ENCODE measurements at places on chromosomes 16 and 17.
A peak's percentile ranks its signal among the peaks of the same experiment; 100 is the strongest.

DNA sequence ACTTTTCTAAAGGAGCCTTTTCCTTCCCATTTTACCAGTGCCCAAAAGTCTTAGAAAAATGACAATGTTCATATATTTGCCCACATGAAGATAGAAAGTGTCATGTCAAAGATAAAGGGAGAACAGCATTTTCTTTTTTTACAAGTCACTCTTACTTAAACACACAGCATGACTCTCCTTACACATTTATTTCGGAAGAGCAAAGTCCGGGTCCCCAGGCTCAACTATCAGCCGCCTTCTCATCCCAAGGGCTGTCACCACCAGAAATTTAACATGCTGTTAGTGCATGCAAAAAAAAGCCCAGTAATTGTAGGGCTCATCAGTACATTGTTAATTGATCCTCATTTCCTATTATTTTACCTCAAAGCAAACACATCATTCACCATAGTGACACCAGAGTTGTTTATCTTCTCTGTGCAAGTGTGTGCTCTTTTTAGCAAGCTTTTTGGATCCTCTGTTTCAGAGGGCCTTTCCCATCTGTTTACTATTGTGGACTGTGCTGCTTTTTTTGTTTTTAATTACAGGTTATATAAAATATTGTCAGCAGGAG is 560.3 kb downstream of the WWOX start:
- no peak for DNase-seq

DNA sequence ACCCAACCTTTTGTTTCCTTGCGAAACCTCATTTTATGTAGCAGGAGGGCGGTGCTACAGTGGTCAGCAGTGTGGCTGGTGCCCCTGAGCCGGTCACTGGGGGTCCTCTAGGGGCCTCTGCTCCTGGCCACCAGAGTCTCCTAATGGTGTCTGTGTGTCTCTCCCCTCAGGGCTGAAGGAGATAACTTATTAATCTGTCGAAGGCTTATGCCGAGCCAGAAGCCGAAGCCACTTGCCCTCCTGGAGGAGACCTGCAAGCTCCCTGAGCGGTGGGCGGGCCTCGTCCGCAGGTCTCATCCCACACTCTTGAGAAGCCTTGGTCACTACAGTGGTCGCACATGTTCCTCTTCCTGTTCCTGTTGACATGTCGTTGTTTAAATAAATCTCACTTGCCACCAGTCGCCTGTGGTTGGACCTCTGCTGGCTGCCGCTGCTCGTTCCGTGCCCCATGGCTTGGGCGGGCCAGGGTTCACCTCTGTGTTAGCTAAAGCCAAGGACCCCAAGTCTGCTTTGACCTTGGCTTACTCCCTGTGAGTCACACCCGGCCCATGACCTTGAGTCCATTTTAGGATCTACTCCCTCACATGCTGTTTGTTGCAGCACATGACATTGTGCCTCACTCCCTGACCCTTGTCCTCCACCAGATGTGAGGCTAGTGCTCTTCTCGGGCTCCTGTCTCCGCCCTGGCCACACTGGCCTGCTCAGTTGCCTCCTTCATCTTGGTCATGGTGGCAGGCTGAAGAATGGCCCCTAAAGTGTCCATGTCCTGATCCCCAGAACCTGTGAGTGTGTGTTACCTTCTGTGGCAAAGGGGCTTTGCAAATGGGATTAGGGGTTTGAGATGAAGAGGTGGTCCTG is 38.7 kb upstream of the AQP8 start:
- DNase-seq = peak; percentile 10

DNA sequence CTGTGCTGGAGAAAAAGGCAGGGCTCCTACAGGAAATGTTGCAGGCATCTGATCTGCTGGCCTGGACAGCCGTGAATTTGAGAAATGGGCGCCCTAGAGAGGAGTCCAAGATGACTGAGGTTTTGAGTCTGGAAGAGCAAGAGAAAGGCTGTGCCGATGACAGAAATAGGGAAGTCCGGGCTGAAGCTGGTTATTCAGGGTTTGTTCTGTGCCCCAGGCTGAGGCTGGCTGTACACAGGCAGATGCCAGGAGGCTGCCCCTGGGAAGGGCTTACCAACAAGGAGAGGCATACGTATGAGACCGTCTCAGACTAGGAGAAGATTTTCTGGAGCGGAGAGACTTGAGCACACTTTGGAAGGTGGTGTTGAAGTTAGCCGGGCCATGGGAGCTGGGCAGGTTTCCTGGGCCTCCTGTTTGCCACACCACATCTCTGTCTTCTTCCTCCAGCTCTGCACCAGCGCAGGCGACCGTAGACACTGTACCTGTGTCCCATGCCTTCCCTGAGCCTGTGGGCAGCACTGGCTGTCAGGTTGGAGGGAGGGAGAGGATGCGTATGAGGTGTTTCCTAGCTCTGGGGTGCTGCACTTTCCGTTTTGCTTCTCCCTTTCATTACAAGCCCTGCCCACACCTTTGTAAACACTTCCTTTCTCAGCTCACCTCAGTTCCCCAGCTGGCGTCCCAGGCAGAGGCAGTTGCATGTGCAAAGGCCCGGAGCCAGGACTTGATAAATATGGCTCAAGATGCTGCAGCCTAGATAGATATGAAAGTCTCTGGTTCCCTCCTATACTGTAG is 80.8 kb downstream of the SPECC1 start:
- DNase-seq = no peak

GRCh38 chr16:84766978-84767773 is 52.6 kb upstream of the CRISPLD2 start:
- DNase-seq = no peak

- DNase-seq = no peak
Measured at GRCh38 chr16:68446681-68447652, 1.3 kb downstream of the SMPD3 start.

DNA sequence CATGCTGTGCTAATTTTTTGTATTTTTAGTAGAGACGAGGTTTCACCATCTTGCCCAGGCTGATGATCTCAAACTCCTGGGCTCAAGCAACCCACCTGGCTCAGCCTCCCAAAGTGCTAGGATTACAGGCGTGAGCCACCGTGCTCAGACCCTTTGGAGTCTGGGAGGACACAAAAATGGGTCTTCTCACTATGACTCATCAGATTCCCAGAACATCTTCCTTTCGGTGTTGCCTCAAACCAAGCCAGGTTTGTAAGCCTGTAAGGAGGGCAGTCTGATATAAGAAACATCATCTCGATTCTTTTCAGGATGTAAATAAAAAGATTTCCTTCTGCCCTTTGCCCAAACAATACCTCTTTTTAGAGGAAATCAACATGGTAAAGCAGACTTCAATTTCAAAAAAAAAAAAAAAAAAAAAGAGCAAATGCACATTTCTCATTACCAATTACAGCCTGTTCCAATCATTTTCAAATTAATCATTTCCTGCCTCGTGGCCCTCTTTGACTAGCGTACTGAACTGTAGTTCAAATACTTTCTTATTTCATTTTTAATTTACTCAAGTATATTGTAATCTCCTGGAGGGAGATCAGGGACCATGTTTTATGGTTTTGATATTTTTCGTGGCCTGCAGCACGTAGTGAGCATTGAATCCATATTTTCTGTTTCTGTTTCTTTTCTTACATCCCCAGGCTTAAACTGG is 409.6 kb downstream of the GRIN2A start:
- DNase-seq = peak; percentile 21

GRCh38 chr17:8244768-8245167 is 3.1 kb downstream of the CTC1 start:
- DNase-seq = no peak

- DNase-seq = peak; percentile 18
Measured at GRCh38 chr17:21132428-21132827, 5.7 kb downstream of the DHRS7B start.
